Right atrium auricular region (tissue), 2 donors: ENCODE measurements at places on chromosomes 4 and X. TPM values are rescaled to one million over a fixed set of nuclear protein-coding genes. Genes with fewer than 3 reads are reported as not detected.

The MAML3 gene
- total RNA-seq: 2.6 TPM

The SMIM14 gene
- 16.6 TPM for total RNA-seq

The HTRA3 gene
- total RNA-seq: 124 TPM

The STARD8 gene
- 14.6 TPM for total RNA-seq

The ODAM gene
- total RNA-seq: not detected

The PCDH18 gene
- 5.6 TPM for total RNA-seq
